A673 (cell line): ENCODE measurements at places on chromosomes 1 and 21. TPM values are rescaled to one million over a fixed set of nuclear protein-coding genes. Genes with fewer than 3 reads are reported as not detected.
A peak's percentile ranks its signal among the peaks of the same experiment; 100 is the strongest.

DNA sequence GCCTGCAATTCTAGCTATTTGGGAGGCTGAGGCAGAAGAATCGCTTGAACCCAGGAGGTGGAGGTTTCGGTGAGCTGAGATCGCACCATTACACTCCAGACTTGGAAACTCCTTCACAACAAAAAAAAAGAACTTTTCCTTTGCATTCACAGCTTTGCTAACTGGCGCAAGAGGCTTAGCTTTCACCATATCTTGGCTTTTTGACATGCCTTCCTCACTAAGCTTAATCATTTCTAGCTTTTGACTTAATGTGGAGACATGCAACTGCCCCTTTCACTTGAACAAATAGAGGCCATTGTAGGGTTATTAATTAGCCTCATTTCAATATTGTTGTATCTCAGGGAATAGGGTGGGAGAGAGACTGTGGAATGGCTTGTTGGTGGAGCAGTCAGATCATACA, 8.7 kb downstream of the KPNA6 start:
- peaks cover 7% of the 10 kb centered on the region for H3K4me1 ChIP-seq
- H3K27me3 ChIP-seq, result no peaks in the 10 kb centered on the region

DNA sequence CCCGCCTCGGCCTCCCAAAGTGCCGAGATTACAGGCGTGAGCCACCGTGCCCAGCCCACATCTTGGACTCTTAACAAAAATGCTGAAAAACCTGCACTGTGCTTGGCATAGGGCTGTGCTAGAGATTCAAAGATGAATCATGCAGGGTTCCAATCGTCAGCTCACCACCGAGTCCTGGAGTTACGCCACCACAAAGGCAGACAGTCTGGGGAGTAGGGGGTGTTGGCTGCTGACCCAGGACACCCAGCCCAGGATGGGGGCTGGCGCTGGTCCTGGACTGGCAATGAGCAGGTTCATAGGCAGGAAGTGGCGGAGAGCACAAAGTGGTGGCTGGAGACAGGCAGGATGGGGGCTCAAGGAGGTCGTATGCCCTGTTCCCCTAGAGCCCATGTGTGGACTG, 16.0 kb downstream of the PSRC1 start:
- no peak overlapping the region for H3K4me3 ChIP-seq
- DNase-seq, result no peak
- peaks cover 31% of the 10 kb centered on the region for H3K36me3 ChIP-seq
- no peaks in the 10 kb centered on the region for H3K4me1 ChIP-seq
- H3K27ac ChIP-seq, result no peak overlapping the region

DNA sequence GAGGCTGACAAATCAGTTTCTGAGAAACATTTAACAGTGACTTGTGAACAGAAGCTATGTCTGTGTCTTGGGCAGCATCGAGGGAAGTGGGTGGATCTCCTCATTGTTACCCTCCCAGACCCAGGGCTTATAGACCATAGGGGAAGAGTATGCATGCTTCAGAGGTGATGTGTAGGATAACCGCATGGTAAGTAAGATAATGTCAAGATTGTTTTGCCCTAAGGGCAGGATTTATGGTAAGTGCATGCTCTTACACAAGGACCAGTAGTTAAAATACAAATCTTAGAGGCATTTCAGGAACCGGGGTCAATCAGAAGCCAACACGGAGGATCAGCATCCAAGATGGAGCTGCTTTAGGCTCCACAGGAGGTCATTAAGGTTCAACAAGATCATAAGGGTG, 7.7 kb upstream of the PRMT2 start:
- H3K36me3 ChIP-seq, result no peaks in the 10 kb centered on the region
- no peaks in the 10 kb centered on the region for H3K4me1 ChIP-seq
- no peak overlapping the region for H3K4me3 ChIP-seq
- no peaks in the 10 kb centered on the region for H3K27me3 ChIP-seq

DNA sequence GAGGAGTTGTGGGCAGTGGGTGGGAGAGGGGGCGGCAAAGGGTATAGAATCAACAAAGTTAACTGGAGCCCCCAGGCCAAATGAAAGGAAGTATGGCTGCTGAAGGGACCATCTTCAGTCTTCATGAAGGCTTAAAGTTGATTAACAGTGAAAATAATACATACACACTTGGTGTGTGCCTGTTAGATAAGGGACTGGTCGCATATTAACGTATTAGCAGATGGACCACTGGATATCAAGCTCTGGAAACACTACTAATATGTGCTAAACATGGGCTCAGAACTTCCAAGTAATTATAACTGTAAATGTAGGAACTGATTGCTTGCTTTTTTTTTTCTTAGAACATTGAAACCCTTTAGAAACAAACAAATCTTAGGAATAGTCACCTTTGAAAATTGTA, 224.7 kb upstream of the KIAA0040 start:
- H3K27me3 ChIP-seq, result no peaks in the 10 kb centered on the region
- H3K4me3 ChIP-seq, result no peak overlapping the region
- no peaks in the 10 kb centered on the region for H3K4me1 ChIP-seq

DNA sequence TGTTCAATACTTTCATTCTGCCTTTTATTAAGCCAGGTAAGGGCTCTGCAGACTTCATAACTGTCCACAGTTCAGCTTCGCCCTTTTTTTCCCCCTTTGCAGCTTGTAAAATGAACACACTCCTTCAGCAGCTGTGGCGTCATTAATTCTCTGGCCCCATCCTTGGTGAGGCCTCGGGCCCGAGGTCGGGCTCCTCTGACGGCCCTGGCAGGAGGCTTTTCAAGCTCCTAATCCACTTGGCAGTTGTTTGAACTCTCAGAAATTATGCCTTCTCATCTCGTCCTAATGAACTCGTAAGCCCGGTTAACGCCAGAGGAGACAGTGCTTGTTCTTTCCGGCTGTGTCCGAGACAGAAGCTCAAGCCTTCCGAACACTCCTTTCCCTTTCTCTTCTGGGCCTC, 18.1 kb upstream of the EPHA8 start:
- no peaks in the 10 kb centered on the region for H3K4me1 ChIP-seq
- no peak for DNase-seq
- no peak overlapping the region for H3K4me3 ChIP-seq

GRCh38 chr1:65846866-65847265, 54.2 kb downstream of the PDE4B start:
- H3K36me3 ChIP-seq, result no peaks in the 10 kb centered on the region
- no peaks in the 10 kb centered on the region for H3K4me1 ChIP-seq
- no peak for DNase-seq
- no peaks in the 10 kb centered on the region for H3K27me3 ChIP-seq
- H3K4me3 ChIP-seq, result no peak overlapping the region
- no peak overlapping the region for H3K27ac ChIP-seq

DNA sequence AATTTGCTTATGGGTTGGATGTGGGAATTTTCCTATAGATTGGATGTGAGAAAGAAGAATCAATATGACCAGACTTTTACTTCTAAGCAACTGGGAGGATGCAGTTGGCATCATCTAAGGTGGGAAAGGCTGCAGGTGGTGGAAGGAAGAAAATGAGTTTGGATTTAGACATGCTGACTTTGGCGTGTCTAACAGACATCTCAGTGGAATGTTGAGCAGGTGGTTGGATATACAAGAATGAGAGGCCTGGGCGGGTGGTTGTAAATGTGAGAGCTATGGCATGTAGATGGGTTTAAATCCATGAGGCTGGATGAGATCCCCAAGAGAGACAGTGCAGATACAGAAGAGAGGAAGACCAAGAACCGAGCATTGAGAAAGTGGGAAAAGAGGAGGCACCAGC, 10.5 kb downstream of the ADORA1 start:
- H3K27me3 ChIP-seq, result no peaks in the 10 kb centered on the region
- H3K4me1 ChIP-seq, result no peaks in the 10 kb centered on the region
- no peak overlapping the region for H3K27ac ChIP-seq
- DNase-seq, result no peak
- H3K4me3 ChIP-seq, result no peak overlapping the region

- DNase-seq, result no peak
- no peaks in the 10 kb centered on the region for H3K4me1 ChIP-seq
- H3K27me3 ChIP-seq, result no peaks in the 10 kb centered on the region
- H3K27ac ChIP-seq, result no peak overlapping the region
Measured at GRCh38 chr21:39523399-39523798, 71.6 kb downstream of the SH3BGR start.

GRCh38 chr1:169483500-169483966, 2.2 kb downstream of the SLC19A2 start:
- peak overlapping the region; percentile 82 for H3K4me3 ChIP-seq
- peaks cover 31% of the 10 kb centered on the region for H3K4me1 ChIP-seq

DNA sequence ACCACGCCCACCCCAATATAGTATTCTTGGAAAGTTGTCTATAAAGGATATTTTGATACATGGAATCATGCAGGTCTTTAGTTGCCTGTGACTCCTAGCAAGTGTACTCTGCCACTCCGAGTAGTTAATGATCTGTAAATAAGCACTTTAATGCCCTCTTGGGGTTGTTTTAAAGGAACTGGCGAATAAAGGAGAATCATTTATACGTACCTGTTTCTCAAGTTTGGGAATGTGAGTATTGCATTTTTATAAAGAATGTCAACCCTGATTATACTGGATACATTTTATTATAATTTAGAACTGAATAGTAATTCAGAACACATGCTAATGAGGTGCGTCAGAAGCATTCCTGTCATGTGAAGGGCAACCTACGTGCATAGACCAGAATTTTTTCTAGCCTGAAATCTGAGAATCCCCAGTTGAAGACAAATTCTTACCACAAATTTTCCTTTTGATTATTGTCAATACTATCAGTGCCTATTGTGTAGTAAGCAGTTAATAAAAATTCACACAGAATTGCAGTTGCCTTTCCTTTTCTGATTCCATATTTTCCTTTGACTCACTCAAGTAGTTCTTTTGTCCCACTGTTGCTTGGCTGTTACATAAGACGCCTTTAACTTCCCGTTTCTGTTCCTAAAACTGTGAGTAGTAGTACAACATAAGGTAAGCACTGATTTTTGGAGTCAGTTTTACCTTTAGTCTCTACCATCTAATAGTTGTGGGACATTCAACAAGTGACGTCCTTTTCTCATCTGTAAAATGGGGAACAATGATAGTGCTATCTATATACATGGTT, 5.1 kb downstream of the AHCYL1 start:
- peaks cover 32% of the 10 kb centered on the region for H3K4me1 ChIP-seq
- no peak for DNase-seq
- no peak overlapping the region for H3K4me3 ChIP-seq
- no peaks in the 10 kb centered on the region for H3K27me3 ChIP-seq
- no peaks in the 10 kb centered on the region for H3K36me3 ChIP-seq
- peak overlapping the region; percentile 53 for H3K27ac ChIP-seq

GRCh38 chr1:17926906-17927305, 171.8 kb downstream of the ACTL8 start:
- no peak for DNase-seq
- H3K27ac ChIP-seq, result no peak overlapping the region
- H3K27me3 ChIP-seq, result no peaks in the 10 kb centered on the region

DNA sequence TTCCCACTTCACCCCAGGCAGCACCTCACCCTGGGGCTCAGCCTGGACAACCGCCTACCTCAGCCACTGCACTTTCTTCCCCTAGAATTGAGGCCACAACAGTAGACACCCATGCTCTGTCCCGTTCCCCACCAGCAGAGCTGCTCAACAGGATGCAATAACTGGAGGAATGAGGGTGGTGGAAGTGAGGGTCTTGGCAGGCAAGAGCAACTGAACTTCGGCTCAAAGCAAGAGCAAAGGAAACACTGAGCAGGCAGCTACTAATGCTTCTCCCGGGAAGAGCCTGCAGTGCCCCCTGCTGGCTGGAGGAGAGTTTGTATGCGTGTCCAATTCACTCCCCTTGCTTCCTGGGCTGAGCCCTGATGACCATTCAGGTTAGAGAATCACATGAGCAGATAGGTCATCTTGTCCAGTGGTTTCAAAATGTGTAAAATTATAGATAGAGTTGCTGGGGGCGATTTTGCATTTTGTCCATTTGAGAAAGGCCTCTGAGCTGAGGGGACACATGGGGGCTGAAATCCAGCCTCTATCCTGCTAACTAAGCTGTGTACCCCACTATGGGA, 13.9 kb downstream of the NT5C1A start:
- DNase-seq, result peak; percentile 86
- no peaks in the 10 kb centered on the region for H3K4me1 ChIP-seq
- H3K27me3 ChIP-seq, result no peaks in the 10 kb centered on the region
- H3K36me3 ChIP-seq, result no peaks in the 10 kb centered on the region
- H3K27ac ChIP-seq, result no peak overlapping the region

- no peaks in the 10 kb centered on the region for H3K36me3 ChIP-seq
- H3K27ac ChIP-seq, result no peak overlapping the region
- no peaks in the 10 kb centered on the region for H3K4me1 ChIP-seq
- no peak for DNase-seq
Measured at GRCh38 chr1:29406814-29407213, 170.5 kb downstream of the PTPRU start.

GRCh38 chr21:14620152-14620551, 74.0 kb upstream of the SAMSN1 start:
- H3K4me3 ChIP-seq, result no peak overlapping the region
- DNase-seq, result no peak
- H3K27me3 ChIP-seq, result no peaks in the 10 kb centered on the region
- no peaks in the 10 kb centered on the region for H3K36me3 ChIP-seq
- H3K4me1 ChIP-seq, result peaks cover 16% of the 10 kb centered on the region

GRCh38 chr1:9691108-9691445, 39.5 kb downstream of the PIK3CD start:
- no peaks in the 10 kb centered on the region for H3K27me3 ChIP-seq
- no peak for DNase-seq
- no peak overlapping the region for H3K27ac ChIP-seq
- H3K4me3 ChIP-seq, result no peak overlapping the region
- H3K36me3 ChIP-seq, result no peaks in the 10 kb centered on the region
- H3K4me1 ChIP-seq, result peaks cover 10% of the 10 kb centered on the region

DNA sequence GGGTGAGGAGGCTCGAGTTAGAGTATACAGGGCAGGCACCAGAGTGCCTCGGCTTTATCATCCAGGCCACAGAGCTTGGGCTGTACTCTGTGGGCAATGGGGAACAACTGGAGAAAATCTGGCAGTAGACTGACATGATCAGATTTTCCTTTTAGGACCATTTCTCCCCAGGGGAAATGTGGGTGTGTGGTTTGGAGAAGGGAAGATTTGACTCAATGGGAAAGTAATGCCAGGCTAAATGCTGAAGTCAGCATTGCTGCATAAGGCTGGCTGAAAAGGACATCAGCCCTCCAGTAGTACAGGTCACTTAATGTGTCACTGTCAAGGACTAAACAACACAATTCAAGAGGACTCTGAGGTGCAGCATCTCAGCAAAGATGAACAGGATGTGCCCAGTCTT, 5.0 kb downstream of the FYB2 start:
- no peak overlapping the region for H3K27ac ChIP-seq
- no peaks in the 10 kb centered on the region for H3K4me1 ChIP-seq
- no peaks in the 10 kb centered on the region for H3K36me3 ChIP-seq
- no peak overlapping the region for H3K4me3 ChIP-seq
- no peak for DNase-seq
- peaks cover 12% of the 10 kb centered on the region for H3K27me3 ChIP-seq

Gene DDR2
- total RNA-seq, result 121 and 145 TPM in 2 replicates

Gene MYBPH
- not detected in 2 replicates for total RNA-seq

Gene GPR89A
- total RNA-seq, result 31.3 and 32.4 TPM in 2 replicates

Gene THRAP3
- total RNA-seq, result 133 and 143 TPM in 2 replicates

Gene DPM3
- 34.0 and 37.4 TPM in 2 replicates for total RNA-seq

Gene FCRL2
- not detected in 2 replicates for total RNA-seq

Gene ERO1B
- total RNA-seq, result 3.4 and 4.1 TPM in 2 replicates
